Vagina (tissue), 2 donors: ENCODE measurements at places on chromosomes 7 and 10. TPM values are rescaled to one million over a fixed set of nuclear protein-coding genes. Genes with fewer than 3 reads are reported as not detected.

HOGA1 gene
- total RNA-seq = 0.98 TPM

ETV1 gene
- total RNA-seq = 4.2 TPM

GRCh38 chr10:30052062-30052461 is 7.3 kb downstream of the JCAD start:
- no peak for DNase-seq

- peak; percentile 77 for DNase-seq
Measured at GRCh38 chr7:51024867-51025266, 242.2 kb upstream of the GRB10 start.

DNA sequence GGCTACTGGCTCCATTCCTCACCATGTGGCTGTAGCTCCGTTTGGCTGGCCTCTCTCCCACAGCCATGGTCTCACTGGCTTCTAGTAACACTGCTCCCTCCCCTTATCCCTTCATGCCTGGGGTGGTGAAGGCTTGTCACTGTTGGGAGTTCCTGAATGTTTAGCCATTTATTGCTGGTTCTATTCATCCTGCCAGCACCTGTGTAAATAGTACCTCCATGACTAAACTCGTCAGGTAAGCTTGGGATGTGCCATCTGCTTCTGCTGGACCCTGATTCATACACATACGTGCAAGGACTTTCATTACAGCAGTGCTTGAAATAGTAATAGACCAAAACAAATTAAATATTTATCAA is 61.6 kb downstream of the CCDC71L start:
- no peak for DNase-seq

GRCh38 chr7:37730501-37730900 is 46.9 kb downstream of the GPR141 start:
- DNase-seq = no peak

- DNase-seq = no peak
Measured at GRCh38 chr10:103552856-103553742, 59.6 kb downstream of the NEURL1 start.

DNA sequence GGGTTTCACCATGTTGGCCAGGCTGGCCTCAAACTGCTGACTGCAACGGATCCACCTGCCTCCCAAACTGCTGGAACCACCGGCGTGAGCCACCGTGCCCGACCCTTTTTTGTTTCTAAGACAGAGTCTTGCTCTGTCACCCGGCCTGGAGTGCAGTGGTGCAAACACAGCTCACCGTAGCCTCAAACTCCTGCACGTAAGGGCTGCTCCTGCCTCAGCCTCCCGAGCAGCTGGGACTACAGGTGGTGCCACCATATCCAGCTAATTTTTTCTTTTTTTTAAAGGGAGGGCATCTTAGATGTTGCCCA is 36.4 kb downstream of the ADAP1 start:
- no peak for DNase-seq

- DNase-seq = no peak
Measured at GRCh38 chr10:70600512-70601395, 1.8 kb downstream of the PRF1 start.

- no peak for DNase-seq
Measured at GRCh38 chr7:94244760-94245159, 149.9 kb upstream of the COL1A2 start.
